Activated CD4-positive, alpha-beta T cell treated with anti-CD3 and anti-CD28 coated beads, Interleukin-2, amount 50 U/mL, for 4 hours (primary cell): ENCODE measurements at places on chromosomes 7 and 10.

- DNase-seq = no peak
Observed at GRCh38 chr10:101225846-101226421, 3.3 kb downstream of the LBX1 start.

DNA sequence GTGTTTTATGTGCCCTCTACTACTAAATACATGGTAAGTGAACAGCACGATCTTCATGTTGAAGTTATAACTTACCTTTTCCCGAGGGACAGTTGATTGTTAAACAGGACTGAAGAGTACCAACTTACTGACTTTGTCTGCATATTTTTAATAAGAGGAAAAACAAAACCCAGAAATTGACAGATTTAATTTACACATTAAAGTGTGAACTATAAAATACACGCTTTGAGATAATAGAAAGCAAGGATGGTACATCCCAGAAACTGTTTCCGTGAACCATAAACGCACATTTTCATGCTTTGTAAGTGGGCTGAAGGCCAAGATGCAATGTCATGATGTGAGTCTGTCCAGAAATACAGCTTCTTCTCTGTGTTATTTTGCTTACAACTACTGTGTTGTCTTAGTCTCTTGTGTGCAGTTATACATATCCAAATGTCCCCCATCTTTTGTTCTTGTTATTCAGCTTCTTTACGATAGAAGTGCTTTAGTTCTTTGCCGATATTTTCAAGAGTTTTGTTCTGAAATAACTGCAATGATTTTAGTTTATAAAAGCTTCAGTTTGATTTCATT is 190.1 kb downstream of the MLLT10 start:
- DNase-seq = no peak

- no peak for DNase-seq
Observed at GRCh38 chr7:91082852-91083495, 181.3 kb upstream of the FZD1 start.

DNA sequence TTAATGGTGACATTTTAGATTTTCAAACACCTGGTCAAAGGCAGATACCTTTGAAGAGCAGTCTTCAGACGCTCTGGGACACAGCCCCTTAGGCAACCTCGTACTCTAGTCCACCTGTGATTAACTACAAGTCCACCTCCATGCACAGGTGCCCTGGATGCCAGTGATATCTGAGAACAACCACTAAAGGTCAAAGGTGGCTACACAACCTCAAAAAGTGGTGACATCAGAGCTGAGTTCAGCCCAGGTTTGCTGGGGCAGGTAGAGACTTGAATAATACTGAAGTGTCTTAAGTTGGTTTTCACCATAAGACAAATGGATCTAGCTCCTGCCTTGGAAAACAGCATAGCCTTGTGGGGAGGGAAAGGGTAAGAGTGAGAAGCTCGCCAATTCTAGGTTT is 143.4 kb upstream of the ADO start:
- no peak for DNase-seq

DNA sequence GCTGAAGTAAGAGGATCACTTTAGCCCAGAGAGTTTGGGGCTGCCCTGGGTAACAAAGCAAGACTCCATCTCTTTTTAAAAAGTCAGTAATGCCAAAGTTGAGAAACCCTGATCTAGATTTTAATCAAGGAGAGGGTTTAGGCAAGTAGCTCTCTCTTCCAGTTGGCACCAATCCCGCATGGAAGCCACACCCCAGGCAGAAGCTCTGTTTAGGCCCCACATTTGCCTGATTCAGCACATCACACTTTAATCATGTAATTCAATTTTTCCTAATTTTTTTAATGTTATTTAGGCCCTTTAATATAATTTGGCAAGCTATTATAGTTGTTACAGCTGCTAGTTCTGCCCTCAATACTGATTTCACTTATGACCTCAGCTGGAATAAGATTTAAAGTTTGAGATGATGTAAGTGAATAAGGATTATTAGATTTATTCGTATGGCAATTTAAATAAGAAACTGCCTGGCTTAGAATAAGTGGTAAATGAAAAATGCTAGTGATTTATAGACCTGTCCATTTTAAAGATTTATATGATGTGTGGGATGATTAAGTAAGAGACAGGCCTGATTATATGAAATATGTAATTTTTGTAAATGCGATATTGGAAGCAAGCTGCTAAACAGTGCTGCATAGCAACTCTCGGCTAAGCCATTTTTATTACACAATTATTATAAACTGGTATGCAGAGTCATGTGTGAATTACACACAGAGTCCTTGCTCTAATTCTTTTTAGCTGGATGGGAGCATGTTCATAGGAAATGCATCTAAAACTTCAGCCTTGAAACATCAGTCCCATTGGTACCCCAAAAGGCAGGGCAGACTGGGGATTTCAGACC is 80.2 kb upstream of the NFE2L3 start:
- DNase-seq = no peak
